ENCODE measurements at places on chromosomes 6 and 20.

- peak; percentile 89 for DNase-seq
Measured at GRCh38 chr20:45293041-45294002, 13.3 kb upstream of the RBPJL start.

DNA sequence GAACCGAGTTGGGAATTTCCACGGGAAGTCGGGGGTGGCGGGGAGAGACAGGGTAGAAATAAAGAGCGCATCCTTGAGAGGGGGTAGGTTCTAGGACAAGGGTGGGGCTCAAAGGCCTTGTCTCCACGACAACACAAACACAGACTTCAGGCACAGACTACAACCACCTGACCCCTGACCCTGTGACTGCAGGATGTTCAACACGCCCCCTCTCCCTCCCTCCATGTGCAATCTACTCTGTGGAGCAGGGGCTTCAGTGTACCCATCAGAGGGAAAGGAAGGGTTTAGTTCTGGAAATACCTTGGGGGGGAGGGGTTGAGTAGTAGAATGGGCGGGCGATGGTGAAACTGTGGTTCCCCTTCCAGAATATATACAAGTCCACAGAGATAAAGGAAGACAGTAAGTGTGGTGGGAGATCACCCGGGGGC is 651 bp upstream of the TAPBP start:
- peak; percentile 82 for DNase-seq

GRCh38 chr6:17423026-17423425 is 29.6 kb downstream of the CAP2 start:
- peak; percentile 35 for DNase-seq

- DNase-seq, result no peak
Measured at GRCh38 chr20:46731770-46732169, 22.3 kb downstream of the SLC2A10 start.

GRCh38 chr6:136069119-136069518 is 181.0 kb downstream of the MTFR2 start:
- no peak for DNase-seq

GRCh38 chr20:34300256-34300806 is 2.8 kb downstream of the AHCY start:
- DNase-seq, result no peak

DNA sequence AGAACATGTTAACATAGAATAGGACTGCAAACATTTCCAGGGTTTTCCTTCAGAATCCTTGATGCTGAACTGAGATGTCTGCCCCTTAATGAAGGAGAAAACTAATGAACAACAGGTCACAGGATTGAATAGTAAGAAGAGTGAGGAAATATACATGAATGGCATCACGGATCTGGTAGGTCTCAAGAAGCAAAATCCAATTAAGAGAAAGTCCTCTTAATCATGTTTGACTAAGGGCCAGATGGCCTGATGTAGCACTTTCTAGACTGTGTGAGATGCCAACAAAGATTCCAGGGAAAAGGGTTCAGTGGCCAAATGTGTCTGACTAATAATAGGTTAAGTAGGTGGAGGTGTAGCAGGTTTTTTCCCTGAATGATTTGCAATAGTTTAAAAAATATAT is 13.7 kb upstream of the SHPRH start:
- no peak for DNase-seq

- DNase-seq, result no peak
Measured at GRCh38 chr6:36706339-36706738, 8.7 kb downstream of the RAB44 start.

DNA sequence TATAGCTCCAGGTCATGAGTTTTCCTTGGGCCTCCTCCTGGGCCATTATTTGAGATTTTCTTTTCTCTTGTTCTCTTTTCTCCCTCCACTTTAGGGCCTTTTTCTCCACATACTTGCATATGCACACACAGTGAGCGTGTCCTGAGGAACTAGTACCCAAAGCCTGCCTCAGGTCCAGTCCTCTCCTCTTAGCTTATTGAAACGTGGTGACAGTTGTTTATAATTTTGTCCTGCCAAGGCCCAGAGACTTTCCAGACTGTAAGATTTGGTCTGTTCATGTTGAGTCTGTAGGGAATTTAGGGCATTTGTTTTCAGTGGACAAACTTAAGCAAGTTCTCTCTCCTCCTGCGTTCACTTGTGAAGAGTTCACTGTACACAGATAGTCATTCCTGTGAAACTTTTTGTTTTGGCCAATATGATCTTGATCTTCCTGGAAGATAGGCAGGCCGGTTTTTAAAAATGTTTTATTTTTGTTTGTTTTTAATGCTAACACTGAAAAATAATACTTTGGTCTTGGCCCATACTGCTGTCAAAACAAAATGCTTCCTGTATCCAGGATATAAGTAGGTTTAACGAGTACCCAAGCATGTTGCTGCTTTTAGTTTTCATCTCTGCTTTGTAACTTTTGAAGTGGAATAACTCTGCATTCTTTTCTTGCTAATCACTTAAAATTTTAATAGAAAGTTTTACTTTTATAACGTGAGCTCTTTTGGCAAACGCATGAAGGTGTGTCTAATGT is 20.7 kb downstream of the LRRC1 start:
- DNase-seq, result no peak

DNA sequence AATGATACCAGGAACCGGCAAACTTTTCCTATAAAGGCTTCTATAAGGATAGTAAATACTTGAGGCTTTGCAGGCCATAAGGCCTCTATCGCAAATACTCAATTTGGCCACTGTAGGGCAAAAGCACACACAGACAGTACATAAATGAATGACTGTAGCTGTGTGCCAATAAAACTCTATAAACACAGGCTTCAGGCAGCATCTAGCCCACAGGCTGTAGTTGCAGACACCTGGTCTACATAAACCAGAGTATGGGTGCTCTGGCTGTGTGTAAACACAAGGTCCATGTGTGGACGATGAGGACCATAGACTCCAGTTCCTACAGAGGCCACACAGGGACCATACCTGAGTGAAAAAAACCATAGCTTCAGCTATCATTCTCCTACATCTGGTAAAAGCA is 52.2 kb downstream of the ZMYND8 start:
- DNase-seq, result no peak

- no peak for DNase-seq
Measured at GRCh38 chr20:57461726-57462125, 63.2 kb downstream of the CTCFL start.

DNA sequence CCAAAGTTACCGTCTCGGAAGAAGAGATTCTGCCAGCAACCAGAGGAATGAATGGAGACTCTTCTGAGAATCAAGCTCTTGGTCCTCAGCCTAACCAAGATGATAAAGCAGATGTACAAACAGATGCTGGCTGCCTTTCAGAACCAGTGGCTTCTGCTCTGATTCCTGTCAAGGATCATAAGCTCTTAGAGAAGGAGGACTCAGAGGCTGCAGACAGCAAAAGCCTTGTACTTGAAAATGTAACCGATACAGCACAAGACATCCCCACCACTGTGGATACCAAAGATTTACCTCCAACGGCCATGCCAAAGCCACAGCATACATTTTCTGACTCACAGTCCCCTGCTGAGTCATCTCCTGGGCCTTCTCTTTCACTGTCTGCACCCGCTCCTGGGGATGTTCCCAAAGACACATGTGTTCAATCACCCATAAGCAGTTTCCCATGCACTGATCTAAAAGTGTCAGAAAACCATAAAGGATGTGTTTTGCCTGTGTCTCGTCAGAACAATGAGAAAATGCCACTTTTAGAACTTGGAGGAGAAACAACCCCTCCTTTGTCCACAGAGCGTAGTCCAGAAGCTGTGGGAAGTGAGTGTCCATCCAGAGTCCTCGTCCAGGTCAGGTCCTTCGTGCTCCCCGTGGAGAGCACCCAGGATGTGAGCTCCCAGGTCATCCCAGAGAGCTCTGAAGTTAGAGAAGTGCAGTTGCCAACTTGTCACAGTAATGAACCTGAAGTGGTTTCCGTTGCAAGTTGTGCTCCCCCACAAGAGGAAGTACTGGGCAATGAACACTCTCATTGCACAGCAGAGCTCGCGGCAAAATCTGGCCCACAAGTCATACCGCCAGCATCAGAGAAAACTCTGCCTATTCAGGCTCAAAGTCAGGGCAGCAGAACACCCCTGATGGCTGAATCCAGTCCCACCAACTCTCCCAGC is 109.6 kb downstream of the RTN4IP1 start:
- peak; percentile 92 for DNase-seq

DNA sequence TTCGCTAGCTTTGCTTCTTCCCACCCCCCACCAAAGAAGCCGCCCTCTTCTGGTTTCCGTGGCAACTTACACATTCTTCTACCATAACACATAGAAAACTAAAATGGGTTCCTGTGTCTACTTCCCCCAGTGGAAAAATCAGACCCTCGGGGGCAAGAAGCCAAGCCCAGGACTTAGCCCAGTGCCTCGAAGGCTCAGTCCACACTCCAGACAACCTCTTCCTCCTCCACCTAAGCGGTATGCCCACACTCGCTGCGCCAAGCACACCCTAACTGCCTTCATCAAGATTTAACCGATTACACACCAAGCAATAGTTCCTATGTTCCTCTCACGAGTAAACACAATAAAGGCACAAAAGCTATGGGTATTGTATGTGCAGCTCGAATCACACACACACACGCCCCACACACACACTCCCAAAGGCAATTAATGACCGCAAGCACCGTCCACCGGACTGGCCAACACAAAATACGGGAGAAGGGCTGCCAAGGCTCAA is 537 bp downstream of the PPIL4 start:
- peak; percentile 72 for DNase-seq

GRCh38 chr6:155108070-155108820 is 113.1 kb downstream of the TIAM2 start:
- DNase-seq, result peak; percentile 25

GRCh38 chr6:127641905-127642304 is 64.9 kb downstream of the C6orf58 start:
- peak; percentile 63 for DNase-seq

DNA sequence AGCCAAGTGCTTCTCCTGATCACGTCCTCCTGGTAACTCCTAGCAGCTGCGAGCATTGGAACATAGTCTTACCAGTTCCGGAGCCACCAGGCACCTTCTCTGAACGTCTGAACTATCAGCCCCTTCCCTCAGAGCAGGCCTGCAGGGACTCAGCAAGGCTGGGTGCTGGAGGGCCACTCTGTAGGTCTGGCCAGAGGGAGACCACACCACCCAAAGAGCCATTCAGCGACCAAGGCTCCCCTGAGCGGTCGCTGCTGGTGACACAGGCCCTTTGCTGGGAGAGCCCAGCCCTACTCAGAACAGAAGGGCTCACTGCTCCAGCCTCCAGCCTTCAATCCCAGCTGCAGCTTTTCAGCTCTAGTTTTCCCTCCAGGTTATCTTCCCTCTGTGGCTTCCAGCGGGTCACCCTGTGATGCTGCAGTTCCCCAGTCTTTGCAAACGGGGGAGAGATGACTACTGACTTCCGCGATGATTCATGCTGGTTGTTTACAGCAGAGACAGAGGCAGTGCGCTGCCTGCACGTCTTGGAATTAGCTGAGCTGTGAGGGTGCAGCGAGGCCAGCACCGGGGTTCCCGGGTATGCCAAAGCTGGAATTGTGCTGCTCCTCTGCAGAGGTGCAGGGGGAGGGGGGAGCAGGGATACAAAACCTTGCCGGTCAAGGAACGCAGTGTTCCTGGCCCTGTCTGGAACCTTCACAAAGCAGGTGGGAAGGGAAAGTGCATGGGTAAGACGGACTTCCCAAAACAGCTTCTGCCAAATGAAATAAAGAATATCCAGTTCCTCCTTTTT is 161.4 kb downstream of the LY86 start:
- DNase-seq, result peak; percentile 23

DNA sequence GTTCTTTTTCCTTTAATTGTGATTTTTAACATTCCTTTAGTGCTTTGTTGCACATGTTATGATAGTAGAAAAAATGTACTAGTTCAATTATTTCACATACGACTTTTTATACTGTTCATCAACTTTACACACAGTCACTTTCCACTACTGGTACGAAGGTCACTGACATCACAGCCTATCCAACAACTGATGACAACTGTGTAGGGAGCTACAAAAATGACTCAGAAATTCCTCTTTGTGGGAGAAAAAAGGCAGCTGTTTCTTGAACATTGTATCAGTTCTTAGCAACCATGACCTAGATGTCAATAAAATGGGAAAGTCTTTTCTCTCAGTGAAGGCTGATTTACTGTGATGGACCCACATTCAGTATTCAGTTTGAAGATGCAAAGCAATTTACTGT is 7.0 kb upstream of the ID4 start:
- DNase-seq, result no peak

DNA sequence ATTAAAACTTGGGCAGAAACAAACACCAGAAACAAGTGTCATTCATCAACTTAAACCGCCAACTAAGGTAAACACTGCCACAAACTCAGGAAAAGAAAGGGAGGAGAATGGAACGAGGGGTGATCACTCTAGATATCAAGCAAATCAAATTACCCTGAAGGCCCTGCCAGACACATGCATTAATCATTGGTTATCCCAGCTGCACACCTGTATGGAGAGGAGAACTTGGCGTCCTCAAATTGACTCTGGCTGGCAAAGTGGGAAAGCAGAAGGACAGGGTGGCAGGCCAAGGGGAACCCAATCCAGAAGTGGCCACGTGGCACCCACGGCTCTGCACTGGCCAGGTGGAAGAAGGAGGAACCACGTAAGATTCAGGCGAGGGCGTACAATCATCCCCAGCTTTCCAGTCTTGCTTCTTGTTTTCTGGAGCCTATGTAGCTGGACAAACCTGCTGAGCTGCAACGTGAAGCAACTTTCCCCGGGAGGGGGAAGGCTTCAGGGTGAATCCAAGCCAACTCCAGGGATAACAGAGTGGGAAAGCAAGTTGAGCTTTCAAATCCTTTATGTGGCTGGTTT is 156.2 kb upstream of the JARID2 start:
- peak; percentile 55 for DNase-seq

- DNase-seq, result no peak
Measured at GRCh38 chr6:39876111-39876510, 58.2 kb downstream of the MOCS1 start.

DNA sequence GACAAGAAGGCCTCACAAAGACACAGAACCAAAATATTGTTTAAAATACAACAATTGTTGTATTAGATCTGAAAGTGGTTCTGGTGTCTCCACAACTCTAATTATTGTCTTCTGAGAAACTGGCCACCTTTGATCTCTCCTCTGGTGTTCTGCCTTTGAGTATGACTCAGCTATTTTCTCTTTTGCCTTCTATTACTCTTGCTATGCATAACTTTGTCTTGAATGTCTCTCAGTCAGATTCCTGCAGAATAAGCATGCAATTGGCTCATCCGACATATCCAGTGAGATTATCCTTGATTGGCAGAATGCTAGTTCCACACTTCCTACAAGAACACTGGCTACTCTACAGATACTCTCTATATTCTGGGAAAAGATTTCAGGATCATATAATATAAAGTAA is 14.3 kb upstream of the EPM2A start:
- peak; percentile 94 for DNase-seq

DNA sequence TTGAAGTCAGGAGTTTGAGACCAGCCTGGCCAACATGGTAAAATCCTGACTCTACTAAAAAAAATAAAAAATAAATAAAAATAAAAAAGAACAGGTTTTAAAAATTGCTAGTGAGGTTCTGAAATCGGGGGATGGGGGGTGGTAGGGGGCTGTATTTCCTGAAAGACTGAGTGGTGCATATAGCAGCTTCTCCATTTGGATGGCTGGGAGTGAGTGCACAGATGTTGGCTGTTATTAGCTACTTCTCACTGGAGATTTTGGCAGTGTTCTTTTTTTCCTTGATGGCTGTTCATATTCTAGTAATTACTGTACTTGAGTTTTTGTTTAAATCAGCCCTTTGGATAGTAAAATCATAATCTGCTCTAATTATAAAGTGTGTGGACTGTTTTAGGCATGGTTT is 79.8 kb downstream of the RTN4IP1 start:
- DNase-seq, result no peak
